ENCODE measurements at places on chromosomes 16 and 17.
A peak's percentile ranks its signal among the peaks of the same experiment; 100 is the strongest.

- no peak for DNase-seq
Observed at GRCh38 chr17:77490361-77491183, 349.8 kb downstream of the SEC14L1 start.

- DNase-seq = no peak
Observed at GRCh38 chr17:81867991-81868673, 3.0 kb downstream of the ARHGDIA start.

GRCh38 chr16:81810361-81810760, 31.3 kb downstream of the PLCG2 start:
- DNase-seq = no peak

DNA sequence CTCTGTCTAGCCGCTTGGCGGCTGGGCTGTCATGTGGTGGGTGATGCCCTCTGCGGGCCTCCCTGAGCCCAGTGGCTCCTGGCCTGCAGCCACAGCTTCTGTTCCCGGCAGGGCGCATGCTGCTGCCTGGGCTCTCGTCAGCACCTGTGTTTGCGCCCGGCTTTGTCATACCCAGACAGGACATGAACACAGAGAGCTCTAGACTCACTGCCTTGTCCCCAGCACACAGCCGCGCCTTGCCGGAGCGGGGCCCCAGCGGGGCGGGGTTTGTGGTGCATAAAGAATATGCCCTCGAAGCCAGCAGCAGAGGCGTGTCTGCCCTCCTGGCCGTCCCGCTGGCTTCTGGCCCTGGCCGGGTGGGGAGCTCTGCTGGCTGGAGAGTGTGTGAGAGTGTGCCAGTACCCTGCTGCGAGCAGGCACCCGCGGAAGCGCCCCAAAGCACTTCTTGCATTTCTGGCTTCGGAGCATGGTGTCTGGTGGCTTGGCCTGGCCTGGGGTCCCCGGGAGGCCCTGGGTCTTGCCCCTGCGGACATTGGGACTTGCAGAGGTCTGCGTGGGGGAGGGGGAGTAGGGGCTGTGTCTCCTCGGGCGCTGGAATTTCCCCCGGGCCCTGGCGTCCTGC, 14.4 kb downstream of the ASPSCR1 start:
- peak; percentile 41 for DNase-seq

DNA sequence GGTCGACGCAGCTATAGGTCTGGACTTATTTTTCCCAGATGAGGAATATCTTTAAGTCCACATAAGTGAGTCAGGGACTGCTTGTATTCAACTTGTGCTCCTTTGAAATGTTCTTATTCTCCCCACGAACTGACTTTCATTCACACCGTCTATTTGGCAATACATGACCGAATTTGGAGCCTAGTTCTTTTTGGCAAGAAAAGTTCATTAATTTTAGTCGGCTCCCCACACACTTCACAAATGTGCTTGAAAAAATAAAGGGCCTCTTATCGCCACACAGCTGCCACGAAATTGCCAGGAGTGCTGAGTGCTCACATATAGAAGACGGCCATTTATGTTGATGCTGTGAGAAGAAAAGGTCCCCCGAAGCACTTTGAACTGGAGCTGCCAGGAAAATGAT, 152.6 kb downstream of the PRKCA start:
- no peak for DNase-seq

- peak; percentile 68 for DNase-seq
Observed at GRCh38 chr17:60102632-60103096, 23.9 kb upstream of the HEATR6 start.

- DNase-seq = no peak
Observed at GRCh38 chr17:8728971-8729370, 15.7 kb downstream of the CCDC42 start.

- DNase-seq = no peak
Observed at GRCh38 chr17:57915544-57915943, 39.7 kb downstream of the CUEDC1 start.

- DNase-seq = no peak
Observed at GRCh38 chr16:81394966-81395655, 49.5 kb upstream of the CMIP start.

GRCh38 chr16:67544329-67544841, 15.8 kb downstream of the RIPOR1 start:
- no peak for DNase-seq

GRCh38 chr17:6556121-6557039, at the start of gene PITPNM3:
TSS of gene PITPNM3 (minus strand) at chr17:6556555. CDS start at chr17:6556406, 149 bp downstream.
- peak; percentile 19 for DNase-seq

DNA sequence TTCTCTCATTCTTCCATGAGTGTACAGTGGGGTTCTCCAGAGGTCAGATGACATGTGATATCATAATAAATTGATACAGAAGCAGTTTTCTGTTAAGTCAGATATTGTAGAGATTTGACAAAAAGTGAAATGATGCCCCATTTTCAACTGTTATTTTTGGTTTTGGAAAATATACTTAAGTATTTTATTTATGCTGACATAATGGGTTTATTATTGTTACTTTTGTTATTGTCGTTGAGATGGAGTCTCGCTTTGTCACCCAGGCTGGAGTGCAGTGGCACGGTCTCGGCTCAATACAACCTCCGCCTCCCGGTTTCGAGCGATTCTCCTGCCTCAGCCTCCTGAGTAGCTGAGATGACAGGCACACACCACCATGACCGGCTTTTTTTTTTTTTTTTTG, 94.4 kb downstream of the DNAH9 start:
- no peak for DNase-seq

DNA sequence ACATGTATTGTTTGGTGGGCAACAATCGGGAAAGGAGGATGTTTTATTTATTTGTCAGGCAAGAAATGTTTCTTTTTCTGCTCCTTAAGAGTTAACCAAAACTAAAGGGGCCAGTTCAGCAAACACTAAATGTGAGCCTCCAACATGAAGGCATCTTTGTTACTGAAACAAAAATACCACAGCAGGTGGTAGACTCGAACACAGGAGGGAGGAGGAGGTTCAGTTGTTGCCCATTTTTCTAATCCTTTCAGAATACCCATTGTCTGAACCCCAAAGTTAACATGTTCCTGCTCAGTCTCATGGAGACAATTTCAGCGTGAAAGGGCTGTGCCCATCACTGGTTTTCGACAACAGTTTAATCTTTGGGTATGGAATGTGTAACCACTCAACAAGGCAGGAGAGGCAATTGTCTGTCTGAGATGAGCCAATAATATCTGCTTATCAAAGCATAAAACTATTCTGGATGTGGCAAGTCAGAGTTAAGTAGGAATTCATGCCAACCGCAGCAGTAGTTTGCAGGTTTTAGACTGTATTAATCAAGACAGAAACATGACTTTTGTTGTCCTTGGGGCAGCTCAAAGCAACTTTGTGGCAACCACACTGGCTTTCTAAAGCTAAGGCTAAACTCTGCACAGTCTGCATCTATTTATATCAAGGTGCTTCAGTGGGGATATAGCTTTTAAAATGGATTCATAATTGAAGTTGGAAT, 211.7 kb downstream of the FTO start:
- no peak for DNase-seq

GRCh38 chr17:28675980-28676379, 14.0 kb downstream of the SUPT6H start:
- DNase-seq = no peak

- DNase-seq = no peak
Observed at GRCh38 chr16:89738538-89739317, 17.4 kb downstream of the ZNF276 start.

DNA sequence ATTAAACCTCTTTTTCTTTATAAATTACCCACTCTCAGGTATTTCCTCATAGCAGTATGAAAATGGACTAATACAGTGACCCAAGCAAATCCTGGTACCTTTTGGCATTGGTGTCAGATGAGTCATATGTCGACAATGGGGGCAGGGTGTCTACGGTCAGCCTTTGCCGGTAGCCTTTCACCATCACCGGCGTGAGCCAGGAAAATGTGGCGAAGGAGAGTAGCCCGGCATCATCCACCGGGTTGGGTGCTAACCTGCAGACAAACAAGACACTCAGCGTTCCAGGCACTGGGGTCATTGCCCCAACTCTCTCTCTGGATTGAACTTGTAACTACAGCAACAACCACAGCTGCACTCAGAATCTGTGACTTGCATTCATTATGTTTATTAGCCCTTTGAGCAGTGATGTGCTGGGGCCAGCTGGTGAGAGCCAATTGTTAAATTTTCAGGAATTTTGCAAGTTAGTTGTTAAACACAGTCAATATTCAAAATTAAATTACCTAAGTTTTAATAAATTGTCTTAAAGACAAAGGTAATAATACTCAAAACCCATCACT, 11.9 kb downstream of the ABCC12 start:
- DNase-seq = no peak
